Lung (tissue), 17 donors: ENCODE measurements at places on chromosomes 3 and 15. TPM values are rescaled to one million over a fixed set of nuclear protein-coding genes. Genes with fewer than 3 reads are reported as not detected.

DNA sequence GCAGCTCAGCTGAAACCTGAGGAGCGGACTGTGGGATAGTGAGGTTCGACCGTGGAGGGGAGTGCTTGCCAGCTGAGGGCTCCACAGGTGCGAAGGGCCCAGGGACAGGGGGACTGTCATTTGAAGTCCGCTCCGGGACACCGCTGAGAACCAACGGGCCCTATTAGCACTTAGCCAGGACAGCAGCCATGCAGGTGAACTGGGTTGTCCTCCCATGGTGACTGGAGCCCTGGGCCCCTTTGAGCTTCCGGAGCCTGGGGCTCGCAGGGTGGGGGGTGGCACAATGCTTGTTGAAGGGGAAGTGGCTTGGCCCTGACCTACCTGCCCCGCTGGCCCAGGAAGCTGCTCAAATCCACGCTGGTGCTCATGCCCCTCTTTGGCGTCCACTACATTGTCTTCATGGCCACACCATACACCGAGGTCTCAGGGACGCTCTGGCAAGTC is 24.7 kb downstream of the PTH1R start:
- DNase-seq, result no peak

GRCh38 chr3:30397030-30397429 is 209.4 kb upstream of the TGFBR2 start:
- no peak for DNase-seq

SLC15A2 gene
- 8.5 TPM for polyA plus RNA-seq

DNA sequence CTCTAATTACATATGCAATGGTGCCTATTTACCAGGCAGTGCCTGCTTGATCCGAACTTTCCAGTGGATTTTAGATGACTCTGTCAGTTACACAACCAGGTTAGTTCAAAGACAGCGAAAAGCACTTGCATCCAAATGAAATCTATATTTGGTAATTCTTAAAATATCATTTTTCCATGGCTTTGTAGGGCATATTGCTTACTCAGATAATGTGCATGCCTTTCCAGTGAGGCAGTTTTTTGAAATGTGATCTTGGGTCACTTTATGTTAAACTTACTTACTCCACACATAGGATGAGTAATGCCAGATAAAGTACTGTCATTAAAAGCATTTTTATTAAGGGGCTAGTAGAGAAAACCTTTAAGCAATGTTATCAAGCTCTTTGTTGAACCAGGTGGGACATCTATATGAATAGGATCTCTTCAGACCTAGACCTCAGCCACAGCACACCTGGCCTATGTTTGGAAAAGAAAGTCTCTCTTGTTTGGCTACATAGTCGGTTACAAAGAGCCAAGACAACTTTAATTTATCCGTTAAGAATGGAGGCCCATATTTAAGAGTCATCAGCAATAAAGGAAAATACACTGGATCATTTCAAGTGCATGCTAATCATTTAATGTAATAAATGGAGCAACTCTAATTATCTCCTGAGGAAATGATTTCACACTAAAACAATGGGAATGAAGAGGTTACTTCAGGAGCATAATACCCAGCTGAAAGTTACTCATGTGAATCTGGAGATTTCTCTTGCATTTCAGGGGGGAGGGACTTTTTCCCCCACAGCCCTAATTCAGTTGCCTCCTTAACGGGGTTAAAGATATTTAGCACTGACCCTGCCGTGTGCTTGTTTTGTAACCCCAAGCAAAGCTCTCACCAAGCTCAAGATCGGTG is 56.3 kb upstream of the TMCO5A start:
- no peak for DNase-seq

DNA sequence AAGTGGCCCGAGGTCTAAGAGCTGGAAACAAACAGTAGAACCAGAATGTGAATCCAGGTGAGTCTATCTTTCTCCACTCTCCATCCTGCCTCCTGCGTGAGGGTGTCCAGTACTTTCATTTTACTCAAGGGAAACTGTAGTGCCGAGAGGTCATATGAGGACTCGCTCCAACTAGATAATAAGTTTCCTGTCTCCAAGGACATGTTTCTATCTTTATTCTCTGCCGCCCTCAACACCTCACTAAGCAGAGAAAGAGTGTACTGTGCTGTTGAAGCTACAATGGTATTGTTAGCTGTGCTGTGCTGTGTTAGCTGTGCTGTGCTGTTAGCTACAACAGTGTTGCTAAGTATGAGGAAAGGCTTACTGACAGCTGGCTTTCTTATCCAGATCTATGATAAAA is 137.9 kb upstream of the COL8A1 start:
- no peak for DNase-seq

ST3GAL6 gene
- polyA plus RNA-seq, result 22.9 TPM

DNA sequence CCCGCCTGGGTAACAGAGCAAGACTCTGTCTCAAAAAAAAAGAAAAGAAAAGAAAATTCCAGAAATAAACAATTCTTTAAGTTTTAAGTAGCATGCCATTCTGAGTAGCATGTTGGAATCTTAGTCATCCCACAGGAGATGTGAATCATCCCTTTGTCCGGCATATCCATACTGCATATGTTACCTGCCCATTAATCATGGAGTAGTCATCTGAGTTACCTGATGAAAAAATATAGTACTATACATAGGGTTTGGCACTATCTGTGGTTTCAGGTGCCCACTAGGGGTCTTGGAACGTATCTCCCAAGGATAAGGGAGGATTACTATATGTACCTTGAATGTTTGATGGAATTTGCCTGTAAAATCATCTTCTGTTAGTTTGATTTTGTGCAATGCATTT is 6.3 kb upstream of the CCR4 start:
- DNase-seq, result no peak

GRCh38 chr15:74253211-74253921 is 17.2 kb downstream of the CCDC33 start:
- DNase-seq, result no peak

PTPRG gene
- polyA plus RNA-seq, result 24.4 TPM
